ENCODE measurements at places on chromosomes 6 and 20. TPM values are rescaled to one million over a fixed set of nuclear protein-coding genes. Genes with fewer than 3 reads are reported as not detected.

The GPSM3 gene
- 0.87 TPM for total RNA-seq

The CCR6 gene
- not detected for total RNA-seq

The PERP gene
- total RNA-seq, result 22.5 TPM

The LHFPL5 gene
- total RNA-seq, result not detected

The HLA-DRB1 gene
- total RNA-seq, result not detected

The OOEP gene
- total RNA-seq, result not detected

The SNRPB gene
- 345 TPM for total RNA-seq

The DLK2 gene
- 0.66 TPM for total RNA-seq

The ULBP2 gene
- total RNA-seq, result 2.6 TPM

The OXT gene
- total RNA-seq, result not detected

The GMEB2 gene
- total RNA-seq, result 11.1 TPM

The CALHM4 gene
- total RNA-seq, result not detected

The IFNGR1 gene
- total RNA-seq, result 50.0 TPM

The PI3 gene
- total RNA-seq, result not detected
